Stimulated activated CD4-positive, alpha-beta T cell treated with anti-CD3 and anti-CD28 coated beads, Interleukin-4, amount 100 ng/mL, for 4 hours (primary cell): ENCODE measurements at places on chromosomes 11 and 22.

DNA sequence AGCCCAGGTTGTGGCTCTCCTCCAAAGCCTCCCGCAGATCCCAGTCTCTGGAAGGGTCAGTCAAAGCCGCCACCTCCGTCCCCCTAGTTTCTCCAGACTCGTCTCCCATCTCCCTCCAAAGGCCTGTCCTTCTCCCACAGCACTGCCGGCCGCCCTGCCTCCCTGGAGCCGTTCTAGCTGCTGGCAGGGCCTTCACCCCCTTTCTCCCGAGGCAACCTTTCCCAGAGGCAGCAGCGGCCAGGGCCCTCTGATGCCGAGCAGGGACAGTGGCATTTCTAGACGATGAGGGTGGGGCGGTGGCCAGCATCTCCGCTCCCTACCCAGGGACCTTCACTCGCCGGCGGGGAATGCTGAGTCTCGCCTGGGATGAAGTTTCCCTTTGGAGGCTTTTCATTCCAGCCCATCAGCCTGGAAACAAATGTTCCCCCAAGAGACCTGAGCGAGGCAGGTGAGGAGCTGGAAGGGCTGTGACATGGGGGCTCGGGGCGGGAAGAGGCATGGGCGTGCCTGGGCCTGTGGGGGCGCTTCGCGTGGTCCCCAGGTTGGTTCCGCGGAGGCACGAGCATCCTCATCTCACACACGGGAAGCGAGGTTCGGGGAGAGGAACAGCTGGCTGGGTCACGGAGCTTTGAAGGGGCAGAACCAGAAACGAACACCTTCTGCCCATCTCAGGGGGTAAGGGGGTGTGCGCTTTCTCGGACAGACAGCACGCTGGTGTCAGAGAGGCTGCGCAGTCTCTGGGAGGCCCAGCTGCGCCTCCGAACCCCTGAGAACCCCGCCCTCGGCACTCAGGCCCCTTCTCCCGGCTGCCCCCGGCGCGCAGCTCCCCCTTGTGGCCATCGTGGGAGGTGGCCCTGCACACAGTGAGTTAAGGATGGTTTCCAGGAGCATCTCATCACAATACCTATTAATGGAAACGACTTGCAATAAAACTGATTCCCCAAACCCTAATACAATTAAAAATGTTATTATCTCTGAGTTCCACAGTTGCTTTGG, 18.1 kb upstream of the KLHL35 start:
- DNase-seq, result peak; percentile 20

DNA sequence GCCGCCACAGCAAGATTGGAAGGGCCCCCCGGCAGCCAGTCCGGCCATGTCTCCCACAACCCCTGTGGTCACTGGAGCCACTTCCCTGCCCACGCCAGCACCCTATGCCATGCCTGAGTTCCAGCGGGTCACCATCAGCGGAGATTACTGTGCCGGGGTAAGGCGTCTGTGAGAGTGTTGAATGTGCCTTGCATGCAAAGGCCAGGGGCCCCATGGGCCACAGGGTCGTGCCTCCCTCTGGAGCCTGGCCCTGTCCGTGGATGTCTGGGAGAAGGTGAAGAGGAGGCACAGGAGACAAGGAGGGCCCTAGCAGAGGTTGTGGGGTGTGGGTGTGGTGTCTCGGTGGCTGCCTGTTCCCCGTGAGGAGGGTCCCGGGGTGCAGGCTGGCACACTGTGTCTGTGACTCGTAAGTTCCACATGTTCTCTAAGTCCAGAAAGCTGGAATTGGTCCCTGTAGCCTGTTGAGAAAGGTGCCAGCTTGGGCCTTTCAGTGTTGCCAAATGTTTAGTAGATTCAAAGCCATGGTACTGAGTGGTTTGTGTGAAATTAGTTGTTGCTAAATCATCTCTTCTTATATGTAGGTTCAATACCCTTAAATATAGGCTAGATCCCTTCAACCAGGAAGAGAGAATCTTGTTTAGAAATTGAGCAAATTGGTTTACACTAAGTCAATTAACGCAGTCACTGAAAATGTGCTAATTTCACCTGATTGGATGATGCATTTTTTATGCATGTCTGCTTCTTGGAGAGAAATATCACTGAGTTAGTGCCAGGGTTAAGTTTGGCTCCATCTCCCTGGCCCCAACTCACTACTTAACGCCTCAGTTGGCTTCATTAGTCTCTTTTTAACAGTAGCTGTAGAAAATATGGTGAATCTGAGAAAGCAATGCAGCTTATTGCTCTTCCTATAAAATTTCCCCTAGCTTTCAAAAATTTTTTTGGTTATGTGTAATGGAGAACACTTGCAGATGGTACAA, 23.8 kb downstream of the AMPD3 start:
- no peak for DNase-seq

GRCh38 chr11:83663446-83663845, 377.3 kb upstream of the CCDC90B start:
- DNase-seq, result no peak

GRCh38 chr11:19395050-19395449, 154.3 kb upstream of the E2F8 start:
- no peak for DNase-seq

GRCh38 chr11:37503411-37504059, 905.5 kb upstream of the RAG2 start:
- DNase-seq, result no peak

DNA sequence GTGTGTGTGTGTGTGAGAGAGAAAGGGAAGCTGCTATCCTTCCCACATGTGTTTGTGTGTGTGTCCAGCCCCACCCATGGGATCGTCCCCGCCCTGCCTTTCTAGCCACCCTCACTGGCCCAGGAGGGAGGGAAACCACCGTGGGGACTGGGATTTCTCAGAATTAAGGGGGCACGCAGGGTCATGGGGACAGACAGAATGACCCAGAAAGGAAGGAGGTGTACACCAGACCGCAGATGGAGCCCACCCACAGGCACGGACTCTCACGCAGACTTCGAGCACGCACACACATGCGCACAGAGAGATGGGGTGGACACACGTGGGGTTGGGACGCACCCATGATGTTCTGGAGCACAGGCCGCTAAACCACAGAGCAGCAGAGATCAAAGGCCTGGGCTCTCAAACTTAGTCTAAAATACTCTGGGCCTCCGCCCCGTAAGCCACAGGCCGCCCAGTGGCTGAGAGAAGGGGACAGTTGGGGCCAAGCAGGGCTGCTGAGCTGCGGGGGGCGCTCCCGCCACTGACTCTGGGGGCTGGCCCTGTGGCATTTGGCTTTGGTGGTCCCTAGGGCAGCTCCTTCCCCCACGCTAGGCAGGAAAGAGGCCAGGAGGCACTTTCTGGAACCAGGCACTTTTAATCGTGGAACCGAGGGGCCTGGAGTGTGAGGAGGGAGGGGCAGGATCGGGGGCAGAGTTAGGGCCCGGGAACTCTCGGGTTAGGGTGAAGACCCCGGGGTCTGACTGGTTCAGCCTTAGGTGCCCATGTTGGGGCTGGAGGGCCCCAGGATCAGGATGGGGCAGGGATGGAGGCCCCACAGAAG, 1.5 kb downstream of the IFITM5 start:
- no peak for DNase-seq

GRCh38 chr11:119359365-119360214, 13.1 kb upstream of the MFRP start:
- DNase-seq, result no peak

DNA sequence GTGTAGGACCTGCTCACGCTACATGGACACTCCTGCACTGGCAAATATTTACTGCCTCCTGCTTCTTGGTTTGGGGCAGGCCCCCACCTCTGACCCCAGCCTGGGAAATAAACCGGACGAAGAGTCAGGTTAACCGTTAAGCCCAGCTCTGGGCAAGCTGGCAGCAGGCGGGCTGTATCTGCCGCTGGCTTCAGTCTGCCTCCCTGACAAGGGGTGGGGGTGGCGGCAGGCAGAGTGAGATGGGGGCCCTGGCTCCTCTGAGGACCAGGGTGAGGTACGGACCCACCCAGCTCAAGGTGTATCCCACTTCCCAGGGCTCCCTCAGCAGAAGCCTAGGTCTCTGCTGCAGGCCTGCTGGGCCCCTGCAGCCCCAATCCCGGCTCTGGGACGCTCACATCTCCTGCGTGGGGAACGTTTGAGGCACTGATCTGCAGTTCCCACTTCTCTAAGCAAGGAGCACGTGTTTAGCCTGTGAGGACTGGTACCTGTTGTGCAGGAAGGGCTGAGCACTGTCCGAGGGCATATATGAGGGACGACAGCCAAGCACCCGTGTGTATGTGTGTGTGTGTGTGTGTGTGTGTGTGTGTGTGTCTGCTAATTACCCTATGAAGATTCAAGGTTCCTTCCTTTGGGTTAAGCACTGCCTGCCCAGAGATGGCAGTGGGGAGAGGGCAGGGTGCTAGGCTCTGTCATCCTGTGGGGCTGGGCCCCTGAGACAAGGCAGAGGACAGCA, 1.1 kb upstream of the LRRC75B start:
- DNase-seq, result no peak

- no peak for DNase-seq
Measured at GRCh38 chr11:13292970-13293369, 15.4 kb downstream of the BMAL1 start.
